ENCODE measurements at places on chromosomes 13 and 19. TPM values are rescaled to one million over a fixed set of nuclear protein-coding genes. Genes with fewer than 3 reads are reported as not detected.

DNA sequence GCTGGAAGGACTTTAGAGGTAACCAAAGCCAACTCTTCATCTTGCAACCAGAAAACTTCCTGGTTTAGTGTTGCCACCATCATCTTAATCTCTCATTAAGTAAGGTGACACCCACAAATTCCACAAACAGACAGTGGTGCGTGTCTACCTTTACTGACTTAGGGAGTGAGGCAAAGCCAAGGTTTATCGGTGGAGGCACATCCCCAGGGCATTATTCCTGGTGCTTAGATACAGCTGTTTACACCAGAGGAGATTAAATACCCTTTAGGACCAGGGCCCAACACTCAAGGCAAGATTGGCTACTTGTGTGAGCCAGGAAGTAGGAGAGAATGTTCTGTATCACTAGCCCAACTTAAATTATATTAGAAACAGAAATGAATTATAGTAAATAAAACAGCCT is 9.5 kb downstream of the STOML3 start:
- no peak for DNase-seq

- DNase-seq, result no peak
These were observed 614.4 kb downstream of the LIG4 start for GRCh38 chr13:107600971-107601370.

Gene MYH14
- 25.3 TPM for polyA plus RNA-seq

Gene LSM4
- polyA plus RNA-seq, result 90.4 TPM
